Gastrocnemius medialis (tissue), 4 donors: ENCODE measurements at places on chromosomes 1 and 21. TPM values are rescaled to one million over a fixed set of nuclear protein-coding genes. Genes with fewer than 3 reads are reported as not detected.

The SFN gene
- 0.36 TPM for total RNA-seq

The ARHGEF10L gene
- total RNA-seq: 111 TPM

The TFF2 gene
- not detected for total RNA-seq

The PIGC gene
- total RNA-seq: 9.6 TPM

DNA sequence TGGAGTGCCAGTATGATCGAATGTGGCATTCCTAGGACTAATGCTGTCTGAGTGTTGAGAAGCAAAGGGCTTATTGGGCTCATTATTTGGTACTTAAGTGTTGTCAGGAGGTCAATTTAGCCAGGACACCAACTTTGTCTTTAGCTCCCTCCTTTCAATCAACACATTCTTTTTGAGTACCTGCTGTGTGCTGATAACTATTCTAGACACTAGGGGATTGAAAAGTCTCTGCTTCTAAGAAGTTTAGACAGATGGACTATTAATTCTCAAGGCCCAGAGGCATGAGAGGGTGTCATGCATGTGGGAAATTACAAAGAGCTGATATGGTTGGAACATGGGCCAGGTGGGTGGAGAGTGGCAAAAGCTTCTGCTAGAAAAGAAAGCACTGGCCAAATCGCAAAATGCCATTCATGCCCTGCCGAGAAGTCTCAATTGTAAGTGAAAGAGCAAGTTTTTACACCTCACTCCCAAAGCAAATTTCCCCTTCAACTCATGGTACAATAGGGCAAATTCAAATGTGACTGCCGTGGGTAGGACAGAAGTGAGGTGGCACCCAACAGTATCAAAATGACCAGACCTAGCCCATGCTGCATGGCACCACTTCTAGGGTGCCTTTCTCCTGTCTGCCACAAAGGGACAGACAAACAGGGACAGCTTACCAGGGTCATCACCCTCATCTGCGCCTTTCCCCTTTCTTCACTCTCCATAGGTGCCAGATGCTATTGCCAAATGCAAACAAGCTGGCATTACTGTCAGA is 53.6 kb upstream of the LAX1 start:
- H3K36me3 ChIP-seq: peaks cover 98% of the 10 kb centered on the region
- no peak overlapping the region for H3K27ac ChIP-seq
- no peaks in the 10 kb centered on the region for H3K27me3 ChIP-seq
- H3K4me1 ChIP-seq: no peaks in the 10 kb centered on the region
- no peak for DNase-seq

The TAL1 gene
- total RNA-seq: 1.6 TPM

The TIE1 gene
- total RNA-seq: 21.8 TPM

The ECM1 gene
- 7.3 TPM for total RNA-seq

The LCE2C gene
- total RNA-seq: not detected

GRCh38 chr1:115450501-115451040 is 112.5 kb upstream of the NGF start:
- H3K27me3 ChIP-seq: no peaks in the 10 kb centered on the region
- H3K27ac ChIP-seq: no peak overlapping the region
- H3K36me3 ChIP-seq: no peaks in the 10 kb centered on the region
- H3K4me3 ChIP-seq: no peak overlapping the region

GRCh38 chr21:16154951-16155635 is 425.3 kb downstream of the USP25 start:
- H3K36me3 ChIP-seq: no peaks in the 10 kb centered on the region
- DNase-seq: no peak
- H3K4me1 ChIP-seq: no peaks in the 10 kb centered on the region
- no peaks in the 10 kb centered on the region for H3K27me3 ChIP-seq
- no peak overlapping the region for H3K4me3 ChIP-seq

The PGLYRP4 gene
- not detected for total RNA-seq

DNA sequence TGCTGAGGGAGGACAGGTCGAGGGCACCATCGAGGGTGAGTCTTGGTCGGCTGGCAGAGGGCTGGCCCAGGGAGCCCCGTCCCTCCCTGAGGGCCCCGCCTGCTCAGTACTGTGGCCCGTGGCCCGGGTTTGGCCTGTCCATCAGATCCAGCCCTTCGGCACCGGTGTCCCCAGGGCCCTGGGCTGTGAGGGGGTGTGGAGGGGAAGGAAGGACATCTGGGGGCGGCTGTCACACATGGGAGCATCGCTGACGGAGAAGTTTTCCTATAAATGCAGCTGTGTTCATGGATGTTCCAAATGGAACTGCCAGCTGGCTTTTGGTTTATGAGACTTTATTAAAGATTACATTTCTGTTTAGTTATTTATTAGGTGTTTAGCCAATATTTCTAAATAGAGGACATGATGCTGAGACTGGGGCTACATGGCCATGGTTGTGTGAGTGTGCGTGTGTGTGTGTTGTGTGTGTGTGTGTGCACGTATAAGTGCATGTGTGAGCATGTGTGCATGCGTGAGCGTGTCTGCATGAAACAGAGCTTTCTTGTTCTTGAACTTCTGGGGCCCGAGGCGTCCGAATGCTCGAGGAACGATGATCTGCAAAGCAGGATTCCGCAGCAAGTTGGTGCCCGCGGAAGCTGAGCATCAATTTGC is 54.3 kb downstream of the SLX9 start:
- DNase-seq: peak; percentile 21
- H3K36me3 ChIP-seq: no peaks in the 10 kb centered on the region
- H3K4me1 ChIP-seq: peaks cover 13% of the 10 kb centered on the region
- H3K27ac ChIP-seq: peak overlapping the region; percentile 60
- H3K27me3 ChIP-seq: no peaks in the 10 kb centered on the region

- H3K27me3 ChIP-seq: no peaks in the 10 kb centered on the region
- no peak for DNase-seq
- H3K4me3 ChIP-seq: no peak overlapping the region
- H3K36me3 ChIP-seq: no peaks in the 10 kb centered on the region
- no peak overlapping the region for H3K27ac ChIP-seq
These were observed 103.5 kb downstream of the RGS7 start for GRCh38 chr1:241253471-241253870.

The KCNC4 gene
- total RNA-seq: 3.1 TPM

DNA sequence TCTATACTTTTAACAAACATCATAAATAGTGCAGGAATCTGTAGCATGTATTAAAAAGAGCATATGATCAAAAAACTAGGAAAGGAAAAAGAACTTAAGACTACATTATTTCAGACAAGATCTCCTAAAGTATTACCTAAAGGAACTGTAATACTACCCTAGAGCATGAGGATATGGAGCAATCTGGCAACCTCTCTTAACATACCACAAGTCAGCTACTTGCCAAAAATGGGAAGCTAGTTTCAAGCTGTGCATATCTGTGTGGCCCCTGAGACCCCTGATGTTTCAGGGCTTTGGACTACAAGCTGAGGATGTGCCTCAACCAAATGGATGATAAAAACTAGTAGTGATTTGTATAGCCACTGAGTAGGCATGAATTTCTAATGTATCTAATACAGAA is 525.6 kb downstream of the PTBP2 start:
- H3K27me3 ChIP-seq: no peaks in the 10 kb centered on the region
- no peak overlapping the region for H3K4me3 ChIP-seq
- no peak overlapping the region for H3K27ac ChIP-seq
- no peak for DNase-seq

The CD52 gene
- not detected for total RNA-seq

- no peak overlapping the region for H3K27ac ChIP-seq
- H3K27me3 ChIP-seq: no peaks in the 10 kb centered on the region
- H3K36me3 ChIP-seq: no peaks in the 10 kb centered on the region
- no peaks in the 10 kb centered on the region for H3K4me1 ChIP-seq
- DNase-seq: no peak
- no peak overlapping the region for H3K4me3 ChIP-seq
These were observed 56.0 kb upstream of the SRSF10 start for GRCh38 chr1:24036088-24036487.

- no peaks in the 10 kb centered on the region for H3K36me3 ChIP-seq
- H3K4me1 ChIP-seq: no peaks in the 10 kb centered on the region
- H3K27ac ChIP-seq: no peak overlapping the region
- H3K27me3 ChIP-seq: no peaks in the 10 kb centered on the region
- no peak for DNase-seq
- no peak overlapping the region for H3K4me3 ChIP-seq
These were observed 543.0 kb upstream of the RGS18 start for GRCh38 chr1:191615101-191615821.

The ZC3H11A gene
- total RNA-seq: 84.8 TPM

GRCh38 chr1:109677459-109677858 is 9.6 kb downstream of the GSTM2 start:
- H3K4me1 ChIP-seq: peaks cover 16% of the 10 kb centered on the region
- H3K27ac ChIP-seq: peak overlapping the region; percentile 86
- H3K36me3 ChIP-seq: no peaks in the 10 kb centered on the region
- DNase-seq: no peak

GRCh38 chr1:200905411-200906052 is 10.8 kb downstream of the INAVA start:
- H3K4me1 ChIP-seq: no peaks in the 10 kb centered on the region
- H3K36me3 ChIP-seq: no peaks in the 10 kb centered on the region
- DNase-seq: no peak
- H3K27ac ChIP-seq: no peak overlapping the region
- H3K4me3 ChIP-seq: no peak overlapping the region
- no peaks in the 10 kb centered on the region for H3K27me3 ChIP-seq

DNA sequence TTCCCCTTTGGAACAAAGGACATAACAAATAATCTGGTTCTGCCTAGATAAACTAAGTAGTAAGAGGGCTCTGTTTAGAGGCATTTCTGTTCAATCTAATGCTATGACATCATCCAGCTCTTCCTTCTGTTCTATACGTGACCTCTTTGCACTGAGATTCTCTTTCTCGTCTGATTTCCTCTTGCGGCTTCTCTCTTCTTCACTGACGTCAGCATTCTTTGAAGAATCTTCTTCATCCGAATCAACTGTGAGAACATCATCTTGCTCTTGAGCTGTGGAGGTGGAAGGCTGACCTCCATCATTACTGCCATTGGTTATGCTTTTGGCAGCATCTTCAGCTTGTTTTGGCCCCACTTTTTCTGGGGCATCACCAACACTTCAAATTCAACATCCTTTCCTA is 130.4 kb downstream of the HS2ST1 start:
- no peak overlapping the region for H3K27ac ChIP-seq
- no peaks in the 10 kb centered on the region for H3K27me3 ChIP-seq
- H3K4me3 ChIP-seq: no peak overlapping the region
- DNase-seq: no peak

The EFNA1 gene
- 35.1 TPM for total RNA-seq

DNA sequence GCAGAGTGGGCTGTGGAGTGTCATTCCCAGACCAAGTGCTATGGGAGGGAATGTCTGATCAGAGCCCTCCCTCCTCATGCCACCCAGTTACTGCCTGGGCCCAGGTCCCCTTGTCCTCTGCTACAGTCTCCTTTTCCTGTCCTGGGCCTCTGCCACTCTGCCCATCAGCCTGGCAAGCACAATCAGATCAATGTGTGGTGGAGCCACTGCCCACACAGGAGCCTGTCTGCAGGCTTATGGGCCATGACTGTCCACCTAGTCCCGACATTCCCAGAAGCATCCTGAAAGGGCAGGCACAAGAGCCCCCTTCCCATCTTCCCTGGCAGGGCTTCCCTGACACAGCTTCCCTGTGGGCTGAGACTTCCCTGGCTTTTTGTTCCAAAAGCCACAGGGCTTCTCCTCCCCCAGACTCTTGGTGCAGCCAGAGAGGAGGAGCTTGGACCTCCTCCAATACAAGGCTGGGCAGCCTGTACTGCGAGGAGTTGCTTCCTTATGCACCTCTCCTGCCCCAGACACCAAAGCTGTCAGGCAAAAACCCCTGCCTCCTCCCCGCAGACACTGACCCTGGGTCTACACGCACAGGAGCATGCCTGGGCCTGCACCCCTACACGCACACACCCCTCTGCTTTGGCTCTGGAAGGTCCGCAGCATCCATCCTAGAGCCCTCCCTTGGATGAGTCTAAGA is 29.2 kb upstream of the CNTN2 start:
- H3K27me3 ChIP-seq: no peaks in the 10 kb centered on the region
- H3K27ac ChIP-seq: no peak overlapping the region
- no peak overlapping the region for H3K4me3 ChIP-seq

The CCDC24 gene
- 2.9 TPM for total RNA-seq

The ZFYVE9 gene
- 42.9 TPM for total RNA-seq

DNA sequence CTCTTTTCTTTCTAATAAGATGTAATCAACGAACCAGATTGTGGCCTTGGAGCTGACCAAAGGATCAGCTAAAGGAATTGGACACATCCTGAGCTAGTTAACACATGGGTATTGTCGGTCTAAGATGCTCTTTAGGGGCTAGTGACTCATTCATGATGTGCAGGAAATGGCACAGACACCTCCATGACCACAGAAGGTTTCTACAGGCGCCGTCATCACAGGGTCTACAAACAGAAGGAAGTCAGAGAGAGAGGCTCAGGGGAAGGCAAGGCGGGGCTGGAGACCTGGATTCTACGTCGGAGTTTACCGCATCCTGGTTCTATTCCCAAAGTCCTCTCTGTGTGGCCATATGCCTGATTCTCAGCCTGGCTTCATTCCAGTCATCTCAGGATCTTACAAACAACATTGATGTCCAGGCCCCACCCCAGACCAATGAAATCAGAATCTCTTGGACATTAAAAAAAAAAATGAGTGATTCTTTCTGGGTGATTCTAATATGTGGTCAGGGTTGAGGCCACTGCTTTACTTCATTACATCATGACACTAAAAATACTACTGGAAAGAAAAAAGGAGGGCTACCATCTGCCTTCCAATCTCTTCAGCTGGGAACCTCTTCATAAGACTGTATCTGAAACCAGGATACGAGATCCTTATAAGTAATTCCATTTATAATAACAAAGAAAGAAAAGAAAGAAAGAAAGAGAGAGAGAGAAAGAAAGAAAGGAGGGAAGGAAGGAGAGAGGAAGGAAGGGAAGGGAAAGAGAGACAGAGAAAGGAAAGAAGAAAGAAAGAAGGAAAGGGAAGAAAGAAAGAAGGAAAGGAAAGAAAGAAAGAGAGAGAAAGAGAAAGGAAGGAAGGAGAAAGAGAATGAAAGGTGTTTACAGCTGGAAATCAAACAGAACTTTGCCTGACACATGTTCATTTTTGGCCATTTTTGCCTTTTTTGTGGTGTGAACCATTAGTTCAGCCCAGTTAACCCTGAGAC is 11.6 kb upstream of the KCNJ15 start:
- H3K4me3 ChIP-seq: no peak overlapping the region
- no peak for DNase-seq
- no peaks in the 10 kb centered on the region for H3K36me3 ChIP-seq
- no peak overlapping the region for H3K27ac ChIP-seq
- no peaks in the 10 kb centered on the region for H3K27me3 ChIP-seq

The TMCC2 gene
- 7.6 TPM for total RNA-seq

GRCh38 chr1:58650141-58650540 is 49.7 kb downstream of the MYSM1 start:
- peaks cover 5% of the 10 kb centered on the region for H3K4me1 ChIP-seq
- H3K4me3 ChIP-seq: no peak overlapping the region
- no peaks in the 10 kb centered on the region for H3K36me3 ChIP-seq

- no peaks in the 10 kb centered on the region for H3K36me3 ChIP-seq
- DNase-seq: no peak
- no peaks in the 10 kb centered on the region for H3K27me3 ChIP-seq
- peaks cover 78% of the 10 kb centered on the region for H3K4me1 ChIP-seq
- peak overlapping the region; percentile 58 for H3K4me3 ChIP-seq
These were observed 102.3 kb downstream of the NFIA start for GRCh38 chr1:61184714-61185106.

The KRTAP11-1 gene
- total RNA-seq: not detected
